ENCODE measurements at places on chromosomes 5 and 9.

DNA sequence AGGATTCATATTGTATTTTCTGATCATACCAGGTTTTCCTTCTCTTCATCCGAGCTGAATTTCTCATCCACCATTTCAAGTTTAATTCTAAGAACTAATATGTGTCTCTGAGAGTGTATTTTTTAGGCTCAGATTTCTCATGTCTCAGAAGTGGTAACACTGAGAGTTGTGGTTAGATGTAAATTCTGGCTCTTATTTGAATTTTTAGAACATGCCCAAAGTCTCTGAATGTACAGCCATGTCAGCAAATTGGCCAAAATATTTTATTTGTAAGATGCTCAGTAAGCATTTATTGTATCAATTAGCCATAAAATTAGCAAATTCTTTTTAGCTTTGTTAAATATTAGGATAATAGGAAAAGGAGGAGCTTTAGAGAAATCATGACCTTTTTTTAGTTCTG is 16.6 kb downstream of the SV2C start:
- no peak for DNase-seq

GRCh38 chr5:39015743-39016586 is 58.2 kb downstream of the RICTOR start:
- no peak for DNase-seq

GRCh38 chr5:166834246-166834645 is 1457.2 kb upstream of the WWC1 start:
- DNase-seq = no peak

DNA sequence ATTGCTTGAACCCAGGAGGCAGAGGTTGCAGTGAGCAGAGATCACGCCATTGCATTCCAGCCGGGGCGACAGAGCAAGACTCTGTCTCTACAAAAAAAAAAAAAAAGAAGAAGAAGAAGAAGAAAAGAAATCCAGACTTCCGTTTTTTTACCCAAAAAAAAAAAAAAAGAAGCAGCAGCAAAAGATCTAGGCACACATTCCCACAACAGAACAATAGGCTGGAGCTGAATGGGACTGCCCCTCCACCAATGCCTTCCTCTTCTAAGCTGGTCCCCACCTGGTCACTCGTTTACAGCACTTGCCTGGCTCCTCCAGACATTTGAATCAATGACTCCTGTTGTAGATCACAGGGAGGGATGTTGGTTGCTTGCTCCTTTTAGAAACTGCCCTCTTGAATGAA is 1.6 kb upstream of the LMAN2 start:
- no peak for DNase-seq

DNA sequence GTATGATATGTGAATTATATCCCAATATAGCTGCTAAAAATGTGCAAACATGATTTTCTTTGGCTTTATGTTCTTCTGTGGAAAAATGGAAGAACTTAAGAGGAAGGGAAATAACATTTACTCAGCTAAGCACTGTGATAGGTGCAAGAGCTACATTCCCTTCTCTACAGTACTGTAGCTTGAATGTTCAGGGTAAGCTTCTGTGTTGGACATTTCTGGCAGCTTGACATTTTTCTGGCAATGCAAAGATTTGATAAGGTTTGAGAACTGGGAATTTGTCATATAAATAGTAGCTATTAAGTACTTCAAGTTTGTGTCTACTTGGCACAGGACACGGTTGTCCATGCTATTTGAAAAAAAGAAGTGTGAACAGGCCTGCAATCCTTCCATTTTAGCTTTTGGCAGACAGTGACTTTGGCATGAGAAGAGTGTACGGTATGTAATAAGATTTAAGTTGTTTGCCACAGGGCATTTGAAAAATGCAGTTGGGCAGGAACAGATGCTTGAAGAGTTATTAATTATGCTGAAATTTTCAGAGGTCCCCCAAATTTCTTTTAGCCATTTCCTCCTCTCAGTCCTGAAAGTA is 77.6 kb downstream of the KIF4B start:
- DNase-seq = no peak

GRCh38 chr5:142427015-142427364 is 102.2 kb upstream of the SPRY4 start:
- DNase-seq = no peak

DNA sequence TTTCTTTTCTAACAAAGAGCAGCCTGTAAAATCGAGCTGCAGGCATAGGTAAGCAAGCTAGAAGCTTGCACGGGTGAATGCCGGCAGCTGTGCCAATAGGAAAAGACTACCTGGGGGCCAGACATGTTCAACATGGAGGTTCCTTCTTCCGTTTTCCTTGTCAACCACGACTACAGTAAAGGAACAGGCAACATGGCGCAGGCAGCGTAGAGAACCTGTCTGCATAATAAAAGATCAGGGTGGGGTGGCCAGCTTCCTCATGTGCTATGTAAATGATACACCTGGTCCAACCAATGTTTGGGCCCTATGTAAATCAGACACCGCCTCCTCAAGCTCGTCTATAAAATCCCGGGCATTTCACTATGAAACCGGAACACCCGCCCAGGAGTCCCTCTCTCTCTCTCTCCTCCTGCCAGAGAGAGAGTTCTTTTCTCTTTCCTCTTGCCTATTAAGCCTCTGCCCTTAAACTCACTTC is 103.8 kb upstream of the LIFR start:
- no peak for DNase-seq

DNA sequence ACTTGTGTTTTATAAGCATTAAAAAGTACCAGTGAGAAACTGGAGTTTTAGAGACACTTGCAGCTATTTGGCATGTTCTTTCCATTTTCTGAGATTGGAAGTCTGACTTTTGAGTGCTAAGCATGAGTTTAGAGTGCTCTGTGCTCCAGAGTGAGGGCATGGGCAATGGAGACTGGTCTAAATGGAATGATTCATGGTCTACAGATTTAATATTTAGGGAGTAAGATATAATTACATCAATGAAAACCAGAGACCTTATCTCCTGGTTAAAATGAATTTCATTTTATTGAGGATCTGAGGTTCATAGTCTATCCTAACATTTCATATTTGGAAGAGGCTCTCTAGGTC is 135.9 kb upstream of the RPS23 start:
- no peak for DNase-seq

GRCh38 chr9:73239570-73240265 is 88.1 kb downstream of the ANXA1 start:
- no peak for DNase-seq

DNA sequence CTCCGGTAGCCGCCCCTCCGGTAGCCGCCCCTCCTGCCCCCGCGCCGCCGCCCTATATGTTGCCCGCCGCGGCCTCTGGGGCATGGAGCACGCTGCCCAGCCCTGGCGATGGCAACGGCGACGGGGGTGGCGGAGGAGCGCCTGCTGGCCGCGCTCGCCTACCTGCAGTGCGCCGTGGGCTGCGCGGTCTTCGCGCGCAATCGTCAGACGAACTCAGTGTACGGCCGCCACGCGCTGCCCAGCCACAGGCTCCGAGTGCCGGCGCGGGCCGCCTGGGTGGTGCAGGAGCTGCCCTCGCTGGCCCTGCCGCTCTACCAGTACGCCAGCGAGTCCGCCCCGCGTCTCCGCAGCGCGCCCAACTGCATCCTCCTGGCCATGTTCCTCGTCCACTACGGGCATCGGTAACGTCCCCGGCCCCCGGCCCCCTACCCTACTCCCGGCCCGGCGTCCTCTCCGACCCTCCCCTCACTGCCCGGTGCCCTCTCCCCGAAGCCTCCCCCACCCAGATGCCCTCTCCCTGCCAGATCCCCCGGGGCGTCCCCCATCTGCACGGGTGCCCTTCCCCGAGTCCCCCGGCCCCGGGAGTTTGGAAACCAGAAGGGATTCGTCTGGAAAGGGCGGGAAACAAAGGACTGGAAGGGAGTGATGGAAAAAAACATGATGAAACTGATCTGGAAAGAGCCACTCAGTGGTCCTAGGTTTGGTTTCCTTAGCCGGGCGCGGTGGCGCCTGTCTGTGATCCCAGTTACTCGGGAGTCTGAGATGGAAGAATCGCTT is 417 bp downstream of the SRD5A1 start:
- no peak for DNase-seq

- DNase-seq = no peak
Observed at GRCh38 chr5:163653526-163653925, 148.1 kb downstream of the MAT2B start.

DNA sequence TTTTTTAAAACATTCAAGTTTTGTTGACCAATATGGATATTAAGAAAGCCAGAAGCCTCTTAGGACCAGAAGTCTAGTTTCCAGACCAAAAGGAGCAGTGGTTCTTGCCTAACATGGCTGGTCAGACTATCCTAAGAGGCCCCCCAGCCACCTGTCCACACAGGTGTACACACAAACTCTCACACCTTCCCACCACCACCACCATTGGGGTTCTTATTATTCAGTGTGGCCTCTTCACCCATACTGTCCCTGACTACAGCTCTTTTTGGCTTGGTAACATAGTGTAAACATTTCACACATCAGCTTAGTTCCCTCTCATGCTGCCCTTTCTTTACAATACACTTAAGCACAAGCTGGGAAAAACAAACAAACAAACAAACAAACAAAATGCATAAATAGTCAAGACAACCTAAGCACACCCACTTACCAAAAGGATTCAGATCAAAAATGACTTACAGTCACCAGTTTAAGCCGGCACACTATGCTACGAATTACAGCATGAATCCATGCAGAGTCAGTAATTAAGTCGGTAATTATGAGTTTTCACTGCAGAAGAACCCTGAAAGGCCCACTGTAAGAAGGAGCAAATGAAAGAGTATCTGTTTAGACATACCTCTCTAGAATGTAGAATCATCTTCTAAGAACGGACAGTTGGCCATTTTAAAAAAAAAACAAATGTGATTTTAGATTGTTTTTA is 9.5 kb downstream of the LHFPL2 start:
- DNase-seq = no peak

- no peak for DNase-seq
Observed at GRCh38 chr5:156329171-156329611, 2.2 kb downstream of the SGCD start.

DNA sequence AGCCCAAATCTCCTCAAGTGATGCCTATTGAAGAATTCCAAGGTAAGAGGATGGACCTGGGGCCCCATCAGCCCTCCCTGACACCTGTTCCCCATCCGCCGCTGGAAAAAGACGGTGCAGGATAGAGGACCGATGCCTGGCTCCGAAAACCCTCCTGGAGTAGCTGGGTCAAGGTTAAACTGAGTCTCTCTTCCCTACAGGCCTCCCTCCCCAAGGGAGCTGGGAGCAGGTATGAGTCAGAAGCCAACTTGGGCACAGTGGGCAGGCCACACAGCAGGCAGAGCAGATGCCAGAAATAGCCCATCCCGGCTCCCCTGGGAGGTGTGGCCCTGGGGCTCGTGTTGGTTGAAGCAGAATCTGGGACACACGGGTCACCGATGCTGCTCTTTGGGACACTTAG is 75.6 kb downstream of the NTNG2 start:
- DNase-seq = no peak

- no peak for DNase-seq
Observed at GRCh38 chr5:97042996-97043395, 99.4 kb downstream of the LIX1 start.

GRCh38 chr9:69195668-69196067 is 21.6 kb downstream of the TJP2 start:
- DNase-seq = no peak

- DNase-seq = no peak
Observed at GRCh38 chr9:107161338-107161737, 121.7 kb upstream of the RAD23B start.

GRCh38 chr9:123643518-123643917 is 286.4 kb downstream of the DENND1A start:
- DNase-seq = no peak

GRCh38 chr5:174489920-174490597 is 234.3 kb upstream of the MSX2 start:
- no peak for DNase-seq

DNA sequence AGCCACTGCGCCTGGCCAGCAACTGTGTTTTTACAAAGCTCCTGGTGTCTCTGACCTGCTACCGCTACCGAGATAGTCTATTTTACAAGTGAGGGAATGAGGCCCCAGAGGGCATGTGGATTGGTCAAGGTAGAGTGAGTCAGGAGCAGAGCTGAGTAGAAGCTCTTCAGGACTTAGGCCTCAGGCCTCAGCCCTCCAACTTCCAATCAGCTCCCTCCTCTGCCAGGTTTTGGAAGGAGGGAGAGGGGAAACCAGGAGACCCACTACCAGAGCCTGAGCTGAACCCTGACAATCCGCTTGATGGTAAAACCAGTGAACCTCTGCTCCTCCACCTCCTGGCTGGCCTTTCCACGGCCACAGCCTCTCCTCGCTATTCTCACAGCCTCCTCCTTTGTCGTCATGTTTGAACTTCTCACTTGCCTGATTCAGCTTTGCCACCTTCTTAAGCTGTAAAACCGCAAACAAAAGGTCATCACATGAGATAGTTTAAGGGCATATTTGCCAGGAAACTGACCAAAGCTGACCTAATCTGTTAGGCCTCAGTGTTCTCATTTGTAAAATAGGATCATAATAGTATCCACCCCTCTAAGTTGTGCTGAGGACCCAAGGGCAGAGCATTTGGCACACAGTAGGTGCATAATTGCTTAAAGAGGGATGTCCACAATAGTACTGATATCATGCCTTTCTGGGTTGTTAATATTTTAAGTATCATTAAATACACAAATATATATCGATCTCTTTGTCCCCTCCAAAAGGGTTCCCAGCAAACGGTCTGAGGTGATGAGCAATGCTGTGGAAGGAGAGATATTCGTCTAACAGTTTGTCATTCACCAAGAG is 1.7 kb downstream of the TRAF1 start:
- DNase-seq = no peak

GRCh38 chr5:5951953-5952352 is 426.4 kb downstream of the MED10 start:
- DNase-seq = no peak

DNA sequence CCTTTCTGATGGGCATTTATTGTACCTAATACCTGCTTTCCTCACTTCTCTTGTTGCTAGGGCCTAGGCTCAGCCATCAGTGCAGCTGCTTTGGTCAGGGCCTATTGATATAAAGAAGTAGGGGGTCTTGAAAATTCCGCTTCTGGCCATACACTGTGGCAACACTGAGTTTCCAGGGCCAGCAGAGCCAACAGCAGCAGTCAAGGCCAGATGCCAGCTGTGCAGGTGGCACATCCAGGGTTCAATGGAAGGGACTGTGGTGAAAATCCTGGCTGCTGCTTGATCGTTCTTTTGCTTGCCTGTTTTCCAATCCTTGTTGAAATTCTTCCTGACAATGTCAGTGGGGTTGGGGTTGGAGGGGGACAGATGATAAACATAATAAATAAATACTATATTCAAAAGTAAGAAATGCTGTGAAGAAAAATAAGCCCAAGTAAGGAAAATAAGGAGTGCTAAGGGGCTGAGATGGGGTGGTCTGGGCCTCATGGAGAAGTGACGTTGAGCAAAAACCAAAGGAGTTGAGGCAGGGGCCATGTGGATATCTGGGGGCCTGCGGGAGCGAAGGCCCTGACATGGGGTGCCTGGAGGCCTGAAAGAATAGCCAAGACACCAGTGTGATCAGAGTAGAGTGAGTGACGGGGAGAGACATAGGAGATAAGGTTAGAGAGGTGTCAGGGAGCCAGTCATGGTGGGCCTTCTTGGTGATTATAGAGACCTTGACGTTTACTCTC is 91.0 kb upstream of the ALDH1B1 start:
- DNase-seq = no peak

All from activated T-helper 1 cell treated with Interleukin-2 at 50 U/mL for 16 hours (primary cell).